ENCODE measurements at places on chromosomes 16 and 17.

GRCh38 chr16:15777533-15778203 is 79.2 kb downstream of the MYH11 start:
- DNase-seq, result peak; percentile 11

DNA sequence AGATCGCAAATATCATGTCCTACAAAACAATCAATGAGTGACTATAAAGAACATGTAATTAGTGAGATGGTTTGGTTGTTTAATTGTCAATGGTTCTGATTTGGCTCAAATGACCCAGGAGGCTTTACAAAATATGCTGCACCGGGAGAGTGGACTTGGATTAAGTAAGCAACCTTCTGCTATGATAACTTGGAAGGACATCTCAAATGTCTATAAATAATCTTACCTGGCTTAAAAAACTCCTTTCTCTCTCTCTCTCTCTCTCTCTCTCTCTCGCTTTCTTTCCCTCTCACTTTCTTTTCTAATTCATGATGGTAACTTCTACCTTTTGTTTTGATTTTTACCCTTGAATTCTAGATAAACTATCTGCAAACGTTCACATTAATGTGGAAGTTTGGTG is 14.2 kb downstream of the KCNJ2 start:
- DNase-seq, result no peak

DNA sequence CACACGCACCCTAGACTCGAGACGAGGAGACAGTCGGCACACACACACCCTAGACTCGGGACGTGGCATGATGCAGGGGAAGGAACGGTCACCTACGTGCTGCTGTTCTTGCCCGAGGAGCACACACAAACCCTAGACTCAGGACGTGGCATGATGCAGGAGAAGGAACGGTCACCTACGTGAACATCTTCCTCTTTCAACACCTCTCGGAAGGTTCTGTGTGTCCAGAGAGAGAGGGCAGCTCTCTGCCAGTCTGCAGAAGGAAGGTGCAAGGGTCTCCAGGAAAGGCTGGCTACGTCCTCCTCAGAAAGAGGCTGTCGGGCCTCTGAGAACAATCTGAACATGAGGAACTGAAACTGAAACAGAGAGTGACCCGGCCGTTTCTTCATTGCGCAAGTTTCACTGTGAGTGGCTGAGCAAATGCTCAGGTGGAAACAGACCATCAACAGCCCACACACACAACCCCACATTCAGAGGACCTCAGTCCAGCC is 43.4 kb downstream of the ZNF276 start:
- peak; percentile 48 for DNase-seq

- DNase-seq, result no peak
Measured at GRCh38 chr17:34406226-34406625, 43.2 kb upstream of the CCL1 start.

- no peak for DNase-seq
Measured at GRCh38 chr16:89549007-89549700, 11.3 kb upstream of the RPL13 start.

GRCh38 chr17:78839762-78840529 is 668 bp downstream of the USP36 start:
- peak; percentile 51 for DNase-seq

Measured in stimulated activated CD4-positive, alpha-beta T cell treated with anti-CD3 and anti-CD28 coated beads, Interleukin-1b, Interleukin-23, amount 100 ng/mL, for 48 hours (primary cell).